ENCODE measurements at places on chromosomes 5 and 9.

GRCh38 chr9:118533850-118534249 is 829.6 kb downstream of the TLR4 start:
- no peak for DNase-seq

- DNase-seq, result peak; percentile 19
Observed at GRCh38 chr5:147431586-147431985, 78.3 kb downstream of the DPYSL3 start.

- DNase-seq, result no peak
Observed at GRCh38 chr9:92977279-92977678, 30.0 kb downstream of the FGD3 start.

DNA sequence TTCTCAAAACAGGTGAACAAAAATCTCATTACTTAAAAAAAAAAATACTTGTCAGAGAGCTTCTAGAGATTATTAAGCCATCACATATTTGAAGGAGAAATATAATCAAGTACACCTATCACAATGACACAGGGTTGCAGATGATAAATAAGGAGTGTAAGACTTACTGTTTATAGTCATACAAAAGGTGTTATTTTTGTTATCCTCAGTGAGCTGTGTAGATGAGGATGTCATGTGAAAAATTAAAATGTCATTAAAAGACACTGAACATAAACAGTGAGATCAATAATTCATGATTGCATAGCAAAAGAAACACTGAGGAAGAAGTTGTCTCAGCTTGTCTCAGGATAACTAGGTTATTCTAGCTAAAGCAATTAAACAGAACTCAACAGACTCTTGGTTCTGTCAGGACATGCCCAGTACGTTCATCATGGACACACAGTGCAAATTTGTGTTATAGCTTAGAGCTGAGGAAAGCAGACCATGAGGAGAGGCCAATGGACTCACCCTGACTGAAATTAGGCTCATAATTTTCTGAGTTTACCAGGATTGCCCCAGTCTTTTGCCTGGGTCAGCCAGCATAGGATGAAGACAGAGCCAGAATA is 1162.6 kb upstream of the C9orf72 start:
- no peak for DNase-seq

DNA sequence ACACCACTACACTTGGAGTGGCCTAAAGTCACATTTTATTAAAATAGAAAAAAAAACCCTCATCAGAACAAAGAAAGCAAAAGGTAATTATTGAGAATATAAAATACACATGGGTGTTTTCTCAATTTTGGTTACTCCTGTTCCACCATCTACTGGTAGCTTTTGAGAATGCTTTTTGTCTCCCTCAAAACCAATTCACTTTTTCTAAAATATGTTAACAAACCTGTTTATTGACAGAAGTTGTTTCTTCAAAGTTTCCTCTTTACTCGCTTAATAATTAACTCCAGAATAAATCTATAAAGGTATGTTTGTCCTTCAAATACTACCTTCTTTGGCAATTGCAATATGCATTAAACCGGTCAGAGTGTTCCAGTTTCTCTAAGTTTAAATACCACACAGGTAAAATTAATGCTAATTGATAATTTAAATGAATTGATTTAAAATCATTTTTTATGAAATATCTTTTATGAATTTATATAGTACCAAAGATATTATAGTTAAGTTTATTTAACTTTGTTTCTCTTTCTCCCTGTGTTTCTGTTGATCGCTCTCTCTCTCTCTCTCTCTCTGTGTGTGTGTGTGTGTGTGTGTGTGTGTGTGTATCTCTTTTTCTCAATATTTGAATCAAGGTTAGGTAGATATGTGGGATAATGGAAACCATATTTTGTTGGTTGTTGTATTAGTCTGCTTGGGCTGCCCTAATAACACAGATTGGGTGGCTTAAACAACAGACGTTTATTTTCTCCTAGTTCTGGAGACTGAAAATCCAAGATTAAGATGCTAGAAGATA is 487.4 kb downstream of the PRDM9 start:
- peak; percentile 63 for DNase-seq

DNA sequence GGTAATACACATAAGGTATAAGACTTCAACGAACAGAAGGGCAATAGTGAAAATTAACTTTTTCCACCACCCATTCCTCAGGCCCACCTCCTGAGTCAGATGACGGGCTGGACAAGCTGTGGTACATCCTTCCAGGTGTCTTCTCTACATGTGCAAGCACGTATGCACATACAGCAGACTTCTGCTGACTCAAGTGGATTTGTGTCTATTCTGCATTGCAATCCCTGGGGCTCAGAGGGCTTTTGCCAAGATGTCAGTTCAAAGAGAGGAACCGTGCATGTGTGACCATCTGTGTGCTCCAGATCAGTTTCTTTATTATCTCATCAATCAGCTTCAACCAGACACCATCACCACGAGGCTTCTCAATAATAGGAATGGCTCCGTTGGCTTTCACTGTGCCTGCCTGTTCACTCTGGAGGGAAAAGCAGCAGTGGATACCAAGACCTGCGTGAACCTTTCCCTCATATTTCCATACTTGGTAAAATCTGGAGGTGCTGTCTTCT is 288.4 kb downstream of the MTRR start:
- no peak for DNase-seq

DNA sequence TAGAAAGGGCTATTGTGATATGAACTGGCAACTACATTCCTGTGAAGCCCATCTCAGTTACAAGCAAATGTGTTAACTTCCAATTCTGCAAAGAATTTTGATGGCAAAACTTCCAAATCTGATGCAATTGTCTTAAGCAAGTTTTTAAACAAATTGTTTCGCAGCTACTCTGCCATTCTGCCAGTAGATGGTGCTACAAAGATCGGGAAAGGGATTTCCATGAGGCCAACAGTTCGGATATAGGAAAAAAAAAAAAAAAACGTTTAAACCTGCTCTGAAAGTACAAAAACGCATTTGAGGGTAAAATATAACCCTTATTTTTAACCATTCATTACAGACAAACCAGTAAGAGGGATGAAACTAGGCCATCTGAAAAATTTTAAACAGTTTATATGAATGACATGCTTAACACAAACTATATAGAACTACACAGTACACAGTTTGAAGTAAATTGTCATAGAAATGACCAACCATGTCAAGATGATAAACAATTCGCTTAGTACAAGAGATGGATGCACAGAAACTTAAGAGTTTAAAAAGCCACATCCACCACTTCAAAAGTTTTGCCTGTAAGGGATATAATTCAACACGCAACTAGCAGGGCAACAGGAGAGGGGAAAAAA is 2.2 kb downstream of the HNRNPA0 start:
- peak; percentile 84 for DNase-seq

- DNase-seq, result no peak
Observed at GRCh38 chr9:9904041-9904440, 708.8 kb downstream of the PTPRD start.

- DNase-seq, result no peak
Observed at GRCh38 chr5:163915481-163915961, 410.1 kb downstream of the MAT2B start.

Measured in osteoblast (primary cell).